CD4-positive, alpha-beta T cell treated with Interferon gamma for 1 hour (primary cell): ENCODE measurements at places on chromosomes 13 and 19.

GRCh38 chr13:46369506-46370277 is 17.4 kb downstream of the RUBCNL start:
- DNase-seq, result no peak

DNA sequence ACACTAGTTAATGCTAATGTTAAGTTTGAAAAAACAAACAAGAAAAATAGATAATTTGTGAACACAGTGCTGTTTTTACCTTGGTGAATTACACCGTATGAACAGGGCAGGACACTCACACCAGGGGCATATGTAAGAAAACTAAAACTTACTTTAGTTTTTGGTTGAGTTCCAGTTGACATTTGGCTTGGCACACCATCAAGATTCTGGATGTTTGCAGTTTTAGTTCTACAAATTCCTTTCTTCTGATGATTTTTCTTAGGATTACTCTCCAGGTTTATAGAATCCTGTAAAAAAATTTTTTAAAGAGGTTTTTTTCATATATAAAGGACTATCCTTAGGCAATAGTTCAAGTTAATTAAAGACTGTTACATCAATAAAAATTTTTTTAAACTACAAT is 238.5 kb upstream of the STARD13 start:
- no peak for DNase-seq

DNA sequence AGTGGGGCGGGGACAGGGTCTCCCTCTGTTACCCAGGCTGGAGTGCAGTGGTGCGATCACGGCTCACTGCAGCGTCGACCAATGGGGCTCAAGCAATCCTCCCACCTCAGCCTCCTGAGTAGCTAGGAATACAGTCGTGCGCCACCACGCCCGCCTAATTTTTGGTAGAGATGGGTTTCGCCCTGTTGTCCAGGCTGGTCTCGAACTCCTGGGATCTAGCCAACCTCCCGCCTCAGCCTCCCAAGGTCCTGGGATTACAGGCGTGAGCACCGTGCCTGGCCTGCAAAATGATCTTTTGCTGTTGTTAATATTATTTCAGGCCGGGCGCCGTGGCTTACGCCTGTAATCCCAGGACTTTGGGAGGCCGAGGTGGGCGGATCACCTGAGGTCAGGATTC is 621 bp upstream of the TGDS start:
- no peak for DNase-seq

DNA sequence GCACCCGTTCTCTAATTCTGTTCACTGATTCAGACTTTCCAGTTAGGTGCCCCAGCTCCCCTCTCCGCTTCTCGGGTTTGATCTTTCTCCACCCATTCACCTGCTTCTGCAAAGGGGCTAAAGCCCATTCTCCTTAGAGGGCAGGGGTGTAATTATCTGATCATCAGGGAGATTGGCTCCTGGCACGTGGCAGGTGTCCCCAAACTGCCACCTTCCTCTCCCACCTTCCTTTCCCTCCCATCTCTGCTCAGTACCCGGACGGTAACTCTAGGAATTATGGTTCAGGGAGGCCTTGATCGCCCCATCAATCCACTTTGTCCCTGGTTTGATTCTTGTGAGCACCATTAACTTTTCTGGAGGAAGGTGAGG is 212 bp downstream of the FFAR1 start:
- no peak for DNase-seq

- no peak for DNase-seq
Measured at GRCh38 chr13:114257014-114257413, 22.3 kb downstream of the CDC16 start.

GRCh38 chr13:43444081-43444480 is 342.7 kb downstream of the ENOX1 start:
- no peak for DNase-seq

DNA sequence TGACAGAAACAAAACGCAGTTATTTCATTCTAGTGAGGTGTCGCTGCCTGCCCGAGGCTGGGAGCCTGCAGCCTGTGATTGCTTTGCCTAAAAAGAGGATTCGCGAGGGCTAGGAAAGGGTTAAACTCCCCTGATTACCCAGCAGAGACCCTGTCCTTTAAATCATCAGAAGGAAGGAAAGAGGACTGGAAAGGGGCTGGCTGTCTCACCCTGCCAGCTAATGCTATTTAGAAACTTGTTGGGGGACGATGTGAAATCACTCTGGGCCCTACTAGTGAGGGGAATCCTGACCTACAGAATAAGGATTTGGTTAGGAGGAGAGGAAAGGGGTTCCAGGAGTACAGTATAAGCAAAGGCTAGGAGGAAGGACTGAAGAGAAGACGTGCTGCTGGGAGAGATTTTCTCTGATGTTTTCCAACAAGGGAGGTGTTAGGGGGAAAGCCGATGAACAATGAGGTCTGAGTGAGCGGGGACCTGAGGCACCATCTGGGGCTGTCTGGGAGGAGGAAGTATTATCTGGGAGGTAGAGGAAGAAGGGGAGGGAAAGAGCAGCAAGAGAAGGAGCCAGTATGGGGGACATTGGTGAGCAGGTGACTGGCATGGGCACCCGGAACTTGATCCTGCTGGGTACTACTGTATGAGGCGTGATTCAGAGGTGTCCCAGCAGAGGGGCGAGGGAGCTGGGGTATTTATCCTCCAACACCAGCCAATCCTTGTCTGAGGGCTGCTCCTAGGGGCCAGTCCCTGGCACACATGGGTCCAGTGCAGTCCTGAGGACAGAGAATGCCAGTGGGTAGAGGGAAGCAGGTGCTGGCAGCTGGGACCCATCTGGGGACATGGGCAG is 55.7 kb upstream of the PTPRS start:
- no peak for DNase-seq

DNA sequence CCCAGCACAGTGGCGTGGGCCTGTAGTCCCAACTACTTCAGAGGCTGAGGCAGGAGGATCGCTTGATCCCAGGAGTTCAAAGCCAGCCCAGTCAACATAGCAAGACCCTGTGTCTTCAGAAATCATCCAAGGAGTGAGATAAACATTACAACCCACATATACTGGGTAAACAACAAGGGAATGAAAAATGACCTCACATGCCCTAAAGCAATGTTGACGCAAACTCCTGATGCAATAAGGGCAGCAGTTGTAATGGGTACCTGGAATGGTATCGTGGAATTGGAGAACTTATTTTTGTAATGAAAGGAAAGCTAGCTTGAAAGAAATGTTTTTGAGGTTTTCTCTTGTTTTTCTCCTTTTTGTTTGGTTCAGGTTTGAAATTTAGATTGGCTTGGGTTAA is 24.5 kb upstream of the LGALS16 start:
- DNase-seq, result no peak

- no peak for DNase-seq
Measured at GRCh38 chr13:53501387-53501786, 472.8 kb downstream of the OLFM4 start.

GRCh38 chr19:11324748-11325389 is 14.6 kb downstream of the RAB3D start:
- no peak for DNase-seq

DNA sequence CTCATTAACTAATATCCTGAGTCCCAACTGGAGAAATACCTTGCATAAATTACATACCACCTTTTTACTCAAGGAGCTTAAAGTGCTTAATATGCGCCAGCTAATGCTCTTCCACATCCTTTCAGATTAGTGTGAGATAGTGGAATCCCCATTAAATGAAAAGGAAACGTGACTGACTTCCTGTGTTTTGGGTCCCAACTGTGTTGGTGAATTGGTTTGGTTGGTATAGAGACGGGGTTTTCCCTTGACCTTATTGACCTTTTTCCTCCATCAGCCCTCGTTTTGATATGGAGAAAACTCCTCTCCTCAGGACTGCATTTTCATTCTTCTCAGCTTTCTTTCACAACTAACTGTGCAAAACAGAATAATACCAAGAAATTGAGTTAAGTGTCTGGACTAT is 163.5 kb downstream of the PAN3 start:
- no peak for DNase-seq

DNA sequence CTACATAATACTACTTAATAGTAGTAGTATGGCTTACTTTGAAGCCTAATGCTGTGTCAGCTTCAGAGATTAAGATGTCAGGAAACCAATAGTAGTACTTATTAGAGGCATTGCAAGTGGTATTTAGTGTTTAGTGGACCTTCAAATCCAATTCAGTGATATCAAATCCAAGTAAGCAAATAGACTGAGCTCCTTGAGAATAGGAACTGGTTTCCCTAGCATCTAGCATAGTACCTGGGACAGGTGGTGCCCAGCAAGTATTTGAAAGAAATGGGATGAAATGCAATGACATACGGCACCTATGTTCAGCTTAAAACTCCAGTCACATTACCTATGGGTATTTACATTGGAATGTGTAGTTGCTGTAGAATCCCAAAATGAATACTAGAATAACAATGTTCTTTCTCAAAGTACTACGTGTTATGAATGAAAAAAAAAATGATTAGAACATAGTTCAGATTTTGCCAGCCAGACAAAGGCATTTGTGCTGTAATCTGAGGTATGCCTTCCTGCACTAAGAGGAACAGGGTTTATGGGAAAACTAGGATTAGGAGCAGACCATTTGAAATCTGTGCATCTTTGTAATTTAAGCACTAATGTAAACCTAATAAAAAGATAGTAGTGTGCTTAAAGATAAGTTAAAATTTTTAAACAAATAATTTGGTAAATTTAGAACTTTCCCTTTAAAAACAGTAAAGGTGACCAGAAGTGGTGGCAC is 17.1 kb downstream of the LSM14A start:
- no peak for DNase-seq

DNA sequence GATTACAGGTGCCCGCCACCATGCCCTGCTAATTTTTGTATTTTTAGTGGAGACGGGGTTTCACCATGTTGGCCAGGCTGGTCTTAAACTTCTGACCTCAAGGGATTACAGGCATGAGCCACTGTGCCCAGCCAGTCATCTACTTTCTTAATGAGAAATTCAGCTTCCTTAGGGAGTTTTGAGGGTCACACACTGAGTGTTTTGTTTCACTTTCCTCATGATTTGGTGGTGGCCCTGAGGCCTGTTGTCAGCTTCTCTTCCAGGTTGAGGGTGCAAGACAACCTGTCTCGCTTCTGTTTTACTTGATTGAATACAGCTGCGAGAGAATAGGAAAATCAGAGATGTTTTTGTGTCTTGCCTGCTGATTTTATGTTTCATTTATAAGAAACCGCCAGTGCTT is 9.9 kb downstream of the FRY start:
- no peak for DNase-seq

DNA sequence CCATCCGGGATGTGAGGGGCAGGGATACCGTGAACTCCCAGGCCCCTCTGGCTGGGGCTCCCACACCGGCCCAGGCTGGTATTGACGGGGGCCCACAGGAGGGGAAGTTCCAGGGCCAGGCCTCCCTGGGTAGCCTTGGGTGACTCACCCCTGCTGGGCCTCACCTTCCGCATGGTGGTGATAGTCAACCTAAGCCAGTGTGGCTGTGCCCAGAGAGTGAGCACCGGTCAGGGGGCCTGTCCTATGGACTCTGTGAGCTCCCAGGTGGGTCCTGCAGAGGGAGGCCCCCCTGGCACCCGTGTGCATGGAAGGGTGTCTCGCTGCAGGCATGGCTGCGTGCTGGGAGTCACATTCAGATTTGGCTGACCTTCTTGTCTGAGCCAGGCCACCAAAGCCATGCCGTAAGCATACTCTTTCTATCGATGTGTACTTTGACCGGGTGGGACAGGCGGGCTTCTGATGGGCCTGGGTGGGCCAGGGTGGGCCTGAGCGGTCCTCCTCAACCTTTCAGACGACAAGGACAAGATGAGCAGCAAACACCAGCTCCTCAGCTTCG is 27.6 kb downstream of the DHX34 start:
- peak; percentile 30 for DNase-seq

DNA sequence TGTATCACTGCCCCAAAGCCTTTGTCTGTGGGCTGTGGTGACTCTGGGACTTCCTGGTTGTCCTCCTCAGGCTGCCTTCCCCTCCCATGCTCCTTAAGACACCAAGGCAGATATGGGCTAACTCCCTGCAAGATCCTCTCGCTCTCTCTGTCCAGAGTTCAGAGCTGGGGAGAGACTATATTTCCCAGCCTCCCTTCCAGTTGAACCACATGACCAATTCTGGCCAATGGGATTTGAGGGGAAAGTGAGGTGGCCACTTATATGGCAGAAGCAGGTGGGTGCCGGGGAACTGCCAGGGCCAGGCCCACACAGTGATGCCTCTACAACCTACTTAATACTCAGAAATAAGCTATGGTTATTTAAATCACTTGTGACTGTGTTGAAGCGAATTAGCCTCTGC is 16.2 kb upstream of the ANGPTL8 start:
- no peak for DNase-seq

- DNase-seq, result peak; percentile 71
Measured at GRCh38 chr19:49017666-49018351, 918 bp upstream of the LHB start.

DNA sequence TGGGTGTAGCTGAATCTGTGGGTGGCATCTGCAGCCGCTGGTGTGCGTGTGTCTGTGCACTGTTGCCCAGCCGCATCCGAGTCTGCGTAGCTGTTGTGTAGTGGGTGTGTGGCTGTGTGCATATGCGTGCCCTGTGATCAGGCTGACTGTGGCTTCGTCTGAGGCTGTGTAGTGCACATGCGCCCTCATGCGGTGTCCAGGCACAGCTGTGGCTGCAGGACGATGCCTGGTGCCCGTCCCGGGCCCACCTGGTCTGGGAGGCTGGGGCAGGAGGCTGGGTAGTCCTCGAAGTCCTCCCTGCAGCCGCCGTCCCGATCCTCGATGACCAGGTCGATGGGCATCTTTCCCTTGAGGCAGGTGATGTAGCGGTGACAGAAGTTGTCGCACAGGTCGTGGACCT is 4.9 kb downstream of the MEIS3 start:
- no peak for DNase-seq

DNA sequence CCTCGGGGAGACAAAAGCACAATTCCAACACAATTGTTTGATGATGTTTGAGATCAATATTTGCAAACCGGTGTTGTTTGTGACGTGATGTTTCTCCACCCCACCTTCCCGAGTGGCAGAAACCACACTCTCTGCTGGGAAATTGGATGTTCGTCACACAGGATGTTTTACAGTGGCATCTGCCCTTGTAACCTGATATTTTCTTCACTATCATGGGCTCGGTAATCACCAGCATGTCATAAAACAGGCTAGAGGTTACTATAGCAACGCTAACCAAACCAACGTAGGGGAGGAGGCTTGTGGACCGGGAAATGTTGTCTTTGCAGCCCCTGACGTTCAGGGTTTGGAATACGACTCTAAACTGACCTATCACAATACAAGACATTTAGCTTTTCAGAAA is 454.5 kb downstream of the IRS2 start:
- no peak for DNase-seq

DNA sequence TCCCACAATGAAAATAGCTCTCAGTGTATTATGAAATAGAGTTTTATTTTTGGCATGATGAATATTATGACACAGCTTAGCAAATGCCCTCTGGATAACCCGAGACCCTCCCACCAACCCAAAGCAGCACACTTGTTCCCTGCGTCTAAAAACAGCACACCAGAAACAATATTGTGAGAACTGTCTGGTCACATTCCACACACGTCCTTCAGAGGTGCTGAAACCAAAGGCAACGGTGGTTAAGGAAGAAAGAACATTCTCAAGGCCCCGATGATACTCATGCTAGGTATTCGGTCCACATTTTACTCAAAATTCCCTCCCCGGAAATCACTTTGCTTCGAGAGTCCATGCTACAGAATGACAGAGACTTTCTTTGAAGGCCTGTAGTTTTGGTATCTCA is 156.7 kb downstream of the SLC7A1 start:
- DNase-seq, result no peak

GRCh38 chr13:94177041-94177440 is 302.4 kb downstream of the DCT start:
- DNase-seq, result no peak
